ENCODE measurements at places on chromosomes 5 and 9.

DNA sequence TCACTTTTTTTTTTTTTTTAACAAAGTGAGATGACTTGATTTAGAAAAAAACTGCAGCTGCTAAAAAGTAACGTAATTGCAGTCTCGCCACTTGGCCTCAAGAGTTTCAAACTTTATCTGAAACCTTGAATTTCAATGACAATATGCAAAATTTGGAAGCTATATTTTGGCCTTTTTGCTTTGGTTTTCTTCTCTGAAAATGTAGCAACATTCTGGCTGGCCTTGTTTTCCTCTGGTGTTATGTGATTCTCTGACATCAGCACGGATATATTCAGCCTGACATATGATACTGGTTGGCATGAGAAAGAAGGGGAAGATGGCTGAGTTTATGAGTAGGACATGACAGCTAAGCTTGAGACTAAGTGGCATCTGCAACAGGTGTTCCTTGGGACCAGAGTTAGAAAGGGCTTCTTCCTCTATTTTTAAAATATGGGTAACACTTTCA lies 136.5 kb downstream of the MEF2C start:
- no peak for DNase-seq

DNA sequence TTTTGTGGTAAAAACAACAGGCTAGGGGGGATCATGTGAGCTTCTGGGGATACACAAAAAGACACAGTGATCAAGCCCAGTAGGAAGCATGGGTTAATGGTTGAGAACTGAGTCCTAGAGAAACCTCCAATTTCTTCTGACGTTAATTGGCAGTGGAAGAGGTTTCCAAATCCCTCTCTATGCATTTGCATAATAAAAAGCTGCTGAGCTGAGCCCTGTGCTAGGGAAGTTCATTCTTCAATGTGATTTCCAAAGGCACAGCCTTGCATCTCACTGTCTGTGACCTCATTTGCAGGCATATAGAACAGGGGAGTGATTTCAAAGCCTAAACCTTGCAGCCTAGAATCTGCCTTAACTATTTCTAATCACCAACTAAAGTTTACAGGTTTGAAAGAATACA lies 812 bp downstream of the DNAH5 start:
- DNase-seq: peak; percentile 50

- DNase-seq: no peak
These were observed 52.4 kb downstream of the DMXL1 start for GRCh38 chr5:119123280-119123679.

DNA sequence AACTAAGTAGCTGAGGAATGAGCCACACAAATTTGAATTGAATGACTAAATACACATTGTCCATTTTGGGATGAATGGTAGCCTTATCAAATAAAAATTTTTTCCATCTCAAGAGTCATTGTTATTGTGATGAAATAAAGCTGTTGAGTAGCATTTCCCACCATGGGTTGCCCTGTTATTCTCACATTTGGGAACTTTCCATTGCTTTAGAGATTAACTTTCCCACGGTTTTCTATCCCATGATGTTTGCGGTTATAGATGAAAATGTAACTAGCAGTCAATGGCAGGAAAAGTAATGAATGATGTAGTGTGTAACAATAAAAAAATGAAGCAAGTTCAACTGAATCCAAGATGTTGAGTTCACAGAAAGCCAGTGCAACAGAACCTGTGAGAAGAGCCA lies 59.9 kb upstream of the PLPP1 start:
- no peak for DNase-seq

DNA sequence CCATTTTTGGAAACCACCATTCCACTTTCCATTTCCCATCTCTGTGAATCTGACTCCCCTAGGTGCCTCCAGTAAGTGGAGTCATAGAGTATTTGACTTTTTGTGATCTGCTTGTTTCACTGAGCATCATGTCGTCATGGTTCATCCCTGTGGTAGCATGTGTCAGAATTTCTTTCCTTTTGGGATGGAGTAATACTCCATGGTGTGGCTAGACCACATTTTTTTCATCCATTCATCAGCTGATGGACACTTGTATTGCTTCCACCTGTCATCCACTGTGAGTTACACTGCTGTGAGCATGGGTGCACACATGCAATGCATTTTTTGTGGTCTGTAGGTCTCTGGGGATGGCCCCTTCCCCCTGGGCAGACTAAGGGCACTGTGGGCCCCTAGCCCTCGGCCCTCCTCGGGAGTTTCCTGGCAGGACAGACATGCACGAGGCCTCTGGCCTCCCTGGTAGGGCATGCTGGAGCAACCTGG lies 115.9 kb downstream of the GADD45G start:
- no peak for DNase-seq

DNA sequence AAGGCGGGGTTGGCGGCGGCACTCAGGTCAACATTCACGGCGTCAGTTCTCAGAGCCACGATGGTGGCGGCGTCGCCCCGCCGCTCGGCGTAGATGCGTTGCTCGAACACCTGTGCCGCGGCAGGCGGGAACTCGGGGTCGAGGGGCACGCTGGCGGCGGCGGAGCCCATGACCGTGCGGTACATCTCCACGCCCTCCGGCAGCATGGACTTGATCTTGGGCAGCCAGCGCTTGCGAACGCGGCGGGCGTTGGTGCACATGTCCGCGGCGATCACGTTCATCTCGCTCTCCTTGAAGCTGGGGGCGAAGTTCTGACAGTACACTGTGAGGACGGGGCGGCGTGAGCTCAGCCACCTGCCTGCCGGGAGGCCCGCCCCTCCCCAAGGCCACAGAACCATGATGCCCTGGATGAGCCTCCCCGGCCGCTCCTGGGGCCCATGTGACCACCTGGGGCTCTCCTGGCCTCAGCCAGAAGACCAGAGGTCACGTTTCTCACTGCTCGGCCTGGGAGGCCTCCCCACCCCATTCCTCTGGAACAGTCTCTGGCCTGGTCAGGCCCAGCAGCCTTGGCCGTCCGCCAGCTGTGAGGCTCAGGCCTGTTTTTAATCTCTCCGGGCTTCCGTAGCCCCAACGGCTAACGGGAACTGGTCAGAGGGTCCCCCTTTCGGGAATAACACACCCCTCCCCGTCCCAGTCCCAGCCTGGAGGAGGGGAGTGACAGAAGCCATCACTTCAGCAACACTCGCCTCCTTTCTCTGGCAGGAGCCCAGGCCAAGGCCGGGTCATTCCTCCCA lies 50.7 kb upstream of the UBAC1 start:
- peak; percentile 51 for DNase-seq

- no peak for DNase-seq
These were observed 282.6 kb downstream of the IRX1 start for GRCh38 chr5:3878267-3878666.

DNA sequence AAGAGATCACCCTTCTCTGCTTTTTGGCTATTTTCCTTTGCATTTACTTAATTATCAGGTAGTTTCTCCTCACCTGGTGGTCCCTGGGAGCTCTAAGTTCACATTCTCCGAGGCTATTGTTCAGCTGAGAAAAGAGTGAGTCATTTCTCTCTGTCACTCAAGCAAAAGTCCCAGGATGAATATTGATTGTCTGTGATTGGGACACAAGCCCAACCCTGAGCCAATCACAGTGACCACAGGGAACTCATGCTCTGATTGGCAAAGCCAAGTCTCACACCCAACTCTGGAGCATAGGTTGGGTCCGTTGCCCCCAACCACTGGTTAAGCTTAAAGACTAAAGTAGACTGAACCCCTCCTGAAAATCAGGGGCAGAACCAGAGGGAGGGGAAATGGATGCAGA lies 27.8 kb upstream of the FAT2 start:
- DNase-seq: no peak

GRCh38 chr5:52867809-52868208 lies 80.1 kb downstream of the ITGA1 start:
- DNase-seq: no peak

GRCh38 chr5:111505096-111505495 lies 7.2 kb downstream of the STARD4 start:
- no peak for DNase-seq

- no peak for DNase-seq
These were observed 181.7 kb upstream of the CD180 start for GRCh38 chr5:67378256-67378655.

DNA sequence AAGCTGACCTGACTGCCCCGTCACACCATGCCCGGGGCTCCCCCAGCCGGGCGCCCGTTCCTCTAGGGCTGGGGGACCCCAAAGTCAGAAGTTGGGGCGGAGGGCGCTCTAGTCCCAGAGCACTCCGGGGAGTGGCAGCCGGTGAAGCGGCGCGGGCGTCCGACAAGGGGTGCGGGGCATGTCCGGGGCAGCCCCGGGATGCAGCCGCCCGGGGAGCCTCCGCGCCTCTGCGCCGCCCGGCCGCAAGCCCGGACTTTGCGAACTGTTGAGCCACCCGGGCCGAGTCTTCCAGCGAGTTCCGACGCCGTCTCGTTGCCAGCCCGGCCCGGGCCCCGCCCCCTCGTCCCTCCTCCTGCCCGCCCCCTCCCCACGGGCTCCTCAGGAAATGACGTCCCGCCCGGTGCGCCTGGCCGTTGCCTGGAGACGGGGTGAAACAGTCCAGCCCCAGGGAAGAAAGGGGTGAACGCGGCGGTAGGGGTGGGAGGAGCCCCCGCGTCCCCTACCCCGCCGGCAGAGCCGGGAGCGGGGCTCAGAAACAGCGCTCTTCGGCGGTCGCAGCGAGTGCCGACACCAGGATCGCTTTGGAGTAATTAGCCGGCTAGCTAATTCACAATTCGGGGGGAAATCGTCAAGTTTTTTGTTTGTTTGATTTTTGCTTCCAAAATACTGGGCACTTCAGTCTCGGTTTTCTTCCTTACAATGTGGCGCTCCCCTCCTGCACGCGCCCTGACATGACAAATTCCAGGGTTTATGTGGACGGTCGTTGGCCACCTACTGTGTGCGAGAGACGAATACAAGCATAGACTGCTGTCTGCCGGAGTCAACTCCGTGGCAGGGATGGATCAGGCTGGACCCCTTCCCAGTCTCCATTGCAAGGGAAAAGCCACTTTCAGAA lies at the start of gene WHRN:
TSS of gene WHRN (minus strand) at position 287 of the 895 bp plus-strand sequence. CDS start 672 bp downstream, outside the sequence.
- DNase-seq: peak; percentile 94

- no peak for DNase-seq
These were observed 5.0 kb downstream of the SPRY4 start for GRCh38 chr5:142319560-142320429.

DNA sequence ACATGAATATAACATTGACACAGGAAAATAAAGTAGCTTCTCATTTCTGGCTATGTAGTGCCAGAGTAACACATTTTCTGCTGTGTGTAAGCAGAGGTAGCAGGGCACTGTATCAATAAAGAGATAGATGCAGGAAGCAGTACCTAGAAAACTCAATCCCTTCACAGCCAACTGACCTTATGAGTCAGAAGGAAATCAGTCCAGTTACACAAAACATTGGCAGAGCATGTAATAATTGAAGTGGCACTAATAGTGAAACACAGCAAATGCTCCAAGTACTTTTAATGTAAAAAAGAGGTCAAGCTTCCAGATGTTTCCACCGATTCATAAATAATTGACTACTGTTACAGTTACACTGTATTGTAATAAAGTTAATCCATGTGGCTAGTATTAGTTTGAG lies 706.6 kb downstream of the EFNA5 start:
- DNase-seq: no peak

- no peak for DNase-seq
These were observed 100.4 kb downstream of the GAPVD1 start for GRCh38 chr9:125361837-125362531.

GRCh38 chr9:19231126-19231903 lies 822 bp downstream of the DENND4C start:
- DNase-seq: peak; percentile 32

DNA sequence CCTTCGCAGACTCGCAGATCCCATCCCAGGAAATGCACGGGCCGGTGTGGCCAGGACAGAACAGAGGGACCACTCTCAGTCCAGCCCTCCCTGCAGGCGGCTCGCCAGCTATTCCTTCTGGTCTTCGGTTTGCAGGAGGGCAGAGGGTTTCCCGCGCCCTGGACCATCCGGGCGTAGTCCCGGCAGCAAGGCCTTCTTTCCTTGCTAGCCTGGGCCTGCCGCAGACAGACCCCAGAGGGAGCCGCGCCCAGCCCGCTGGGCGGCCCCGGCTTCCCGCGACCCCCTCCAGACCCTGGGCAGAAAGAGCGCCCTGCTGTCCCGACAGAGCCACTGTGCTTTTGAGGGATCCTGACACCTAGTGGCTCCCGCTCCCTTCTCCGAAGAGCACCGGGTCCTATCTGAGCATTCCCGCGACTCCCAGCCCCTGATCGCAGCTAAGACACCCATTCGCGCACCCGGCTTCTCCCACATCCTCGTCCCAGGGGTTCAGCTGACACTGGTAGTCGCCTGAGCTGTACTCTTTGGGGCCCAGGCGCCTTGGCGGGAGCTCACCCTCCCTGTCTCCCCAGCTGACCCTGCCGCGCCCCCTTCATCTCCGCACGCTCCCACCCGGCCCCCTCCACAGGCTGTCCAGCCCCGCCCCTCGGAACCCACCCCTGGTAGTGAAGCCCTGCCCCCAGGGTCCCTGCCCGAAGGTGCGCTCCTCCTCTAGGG lies 1.1 kb downstream of the CFAP90 start:
- no peak for DNase-seq

GRCh38 chr9:19243366-19244033 lies 13.0 kb downstream of the DENND4C start:
- no peak for DNase-seq

GRCh38 chr9:111957856-111958631 lies 61.4 kb downstream of the UGCG start:
- DNase-seq: no peak

- DNase-seq: no peak
These were observed 6.5 kb downstream of the STOM start for GRCh38 chr9:121363622-121363961.

DNA sequence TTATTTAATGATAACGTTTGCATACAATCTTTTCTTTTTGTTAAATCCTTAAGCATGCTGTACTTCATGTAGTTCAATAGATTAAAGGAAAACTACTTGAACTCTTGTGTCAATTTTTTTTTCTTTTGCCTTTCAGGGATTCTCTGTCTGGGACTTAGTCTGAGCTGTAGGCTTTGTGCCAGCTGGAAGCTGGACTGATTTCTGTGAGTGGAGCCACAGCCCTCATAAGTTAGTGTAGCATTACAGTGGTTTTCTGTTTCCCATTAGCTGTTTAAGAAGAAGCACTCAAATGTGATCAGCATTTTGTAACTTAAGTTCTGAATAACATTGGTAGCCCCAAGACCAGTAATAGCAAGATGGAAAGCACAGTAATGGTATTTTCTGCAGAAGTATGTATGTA lies 330.6 kb upstream of the MEF2C start:
- DNase-seq: peak; percentile 11

DNA sequence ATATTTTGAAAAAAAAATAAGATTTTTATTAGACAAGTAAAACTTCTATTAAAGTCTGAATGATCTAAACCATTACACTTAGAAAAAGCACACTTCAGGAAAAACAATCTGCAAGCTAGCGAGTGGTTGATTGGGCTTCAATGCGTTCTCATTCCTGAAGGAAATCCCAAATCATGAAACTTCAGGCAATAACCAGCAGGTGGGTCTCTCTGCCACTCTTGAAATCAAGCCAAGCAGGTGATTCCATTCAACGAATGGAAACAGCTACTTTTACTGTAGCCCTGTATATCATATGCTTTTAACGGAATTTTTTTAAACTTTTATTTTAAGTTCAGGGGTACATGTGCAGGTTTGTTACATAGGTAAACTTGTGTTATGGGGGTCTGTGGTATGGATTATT lies 234.5 kb upstream of the TRPM3 start:
- no peak for DNase-seq

All from globus pallidus (tissue), 1 donor.